ENCODE measurements at places on chromosomes 1 and 21.

DNA sequence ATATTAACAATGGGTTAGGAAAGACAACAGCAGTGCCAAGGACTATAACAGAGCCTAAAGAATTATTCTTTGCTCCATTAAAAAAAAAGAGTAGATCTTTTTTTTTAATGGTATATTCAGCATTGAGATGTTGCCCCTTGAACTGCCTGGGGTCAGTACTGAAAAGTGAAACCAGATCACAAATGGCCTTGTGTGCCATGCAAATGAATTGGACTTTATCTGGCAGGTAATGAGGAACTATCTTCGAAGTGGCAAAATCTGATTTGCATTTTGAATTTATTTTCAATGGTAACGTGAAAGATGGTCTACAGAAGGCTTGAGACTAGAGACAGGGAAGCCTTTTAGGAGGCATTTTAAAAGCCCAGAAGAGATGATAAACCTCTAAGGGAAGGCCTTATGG, 21.4 kb upstream of the PKN2 start:
- no peak for DNase-seq

- peak; percentile 37 for DNase-seq
These were observed 182.0 kb upstream of the C1orf87 start for GRCh38 chr1:60255565-60255964.

- no peak for DNase-seq
These were observed 4.7 kb upstream of the SPATA45 start for GRCh38 chr1:212852105-212852688.

- DNase-seq = no peak
These were observed 64.9 kb upstream of the ARTN start for GRCh38 chr1:43868741-43869067.

DNA sequence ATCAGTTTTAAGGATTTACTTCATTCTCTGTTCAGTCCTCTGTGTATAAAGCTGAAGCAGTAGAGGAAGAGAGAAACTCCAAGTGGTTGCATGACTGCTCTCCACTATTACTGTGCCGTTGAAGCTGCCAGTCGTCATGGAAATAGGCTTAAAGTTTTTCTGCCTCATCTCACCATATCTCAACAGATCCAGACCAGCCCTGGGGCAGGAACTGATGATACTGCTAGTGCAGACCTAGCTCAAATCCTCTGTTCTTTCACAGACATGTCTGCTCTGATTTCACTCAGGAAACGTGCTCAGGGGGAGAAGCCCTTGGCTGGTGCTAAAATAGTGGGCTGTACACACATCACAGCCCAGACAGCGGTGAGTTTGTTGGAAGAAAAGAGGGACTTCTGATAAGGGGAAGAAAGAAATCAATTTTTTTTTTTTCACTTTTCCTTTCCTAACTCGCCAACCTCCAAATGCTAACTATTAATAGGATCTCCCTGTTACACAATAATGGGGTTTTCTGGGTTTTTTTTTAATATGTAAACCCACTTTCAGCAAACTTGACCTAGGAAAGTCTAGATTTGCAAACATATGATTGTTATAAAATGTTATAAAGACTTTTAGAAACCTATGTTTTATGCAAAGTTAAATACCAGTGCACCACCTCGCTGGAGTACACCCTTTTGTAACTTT, 22.2 kb upstream of the STRIP1 start:
- DNase-seq = no peak

GRCh38 chr1:239237912-239238311, 148.5 kb upstream of the CHRM3 start:
- DNase-seq = no peak

- peak; percentile 18 for DNase-seq
These were observed 43.9 kb downstream of the FH start for GRCh38 chr1:241475671-241476070.

- no peak for DNase-seq
These were observed 319.2 kb downstream of the NTNG1 start for GRCh38 chr1:107460035-107460434.

- DNase-seq = peak; percentile 83
These were observed 1.4 kb downstream of the NUCKS1 start for GRCh38 chr1:205748403-205749233.

DNA sequence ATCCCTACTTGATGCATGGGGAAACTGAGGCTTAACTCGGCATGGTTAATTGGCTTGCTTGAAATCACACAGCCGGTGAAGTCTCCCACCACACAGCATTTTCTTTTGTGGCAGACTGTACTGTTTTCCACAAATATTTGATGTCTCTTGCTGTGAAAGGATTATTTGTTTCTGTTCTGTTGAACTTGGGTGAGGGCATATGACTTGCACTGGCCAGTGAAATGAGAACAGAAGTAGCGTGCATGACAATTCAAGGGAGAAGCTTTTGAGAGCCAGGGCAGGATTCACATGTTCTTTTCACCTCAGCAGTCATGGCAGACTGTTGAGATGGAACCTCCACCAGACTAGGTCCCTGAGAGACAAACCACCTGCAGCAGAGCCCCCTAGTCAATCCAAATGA, 11.7 kb upstream of the AK2 start:
- DNase-seq = no peak

GRCh38 chr1:218642033-218642948, 297.2 kb downstream of the TGFB2 start:
- no peak for DNase-seq

- DNase-seq = no peak
These were observed 1.1 kb downstream of the CR2 start for GRCh38 chr1:207455183-207455754.

DNA sequence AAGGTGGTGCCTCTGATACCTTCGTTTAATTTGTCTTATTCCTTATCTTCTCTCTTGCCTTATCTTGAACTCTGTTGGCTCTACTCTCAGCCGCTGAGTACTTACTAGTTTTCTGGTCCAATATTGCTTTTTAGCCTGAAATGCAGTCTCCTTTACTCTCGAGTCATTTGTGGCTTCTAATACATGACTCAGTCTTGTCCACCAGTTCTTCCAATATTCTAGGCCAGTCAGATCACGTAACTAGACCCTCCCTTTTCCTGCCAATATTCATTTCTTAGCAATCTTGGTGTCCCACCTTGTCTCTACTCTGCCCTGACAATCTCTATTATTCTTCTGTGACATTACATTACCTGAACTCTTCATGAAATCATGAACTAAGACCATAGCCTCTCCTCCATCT, 555.8 kb downstream of the DPYD start:
- DNase-seq = no peak

GRCh38 chr1:54777431-54777830, 13.1 kb upstream of the PARS2 start:
- no peak for DNase-seq

GRCh38 chr1:96934282-96934681, 212.7 kb downstream of the PTBP2 start:
- DNase-seq = no peak

GRCh38 chr1:111879081-111879480, 110.4 kb downstream of the KCND3 start:
- no peak for DNase-seq

DNA sequence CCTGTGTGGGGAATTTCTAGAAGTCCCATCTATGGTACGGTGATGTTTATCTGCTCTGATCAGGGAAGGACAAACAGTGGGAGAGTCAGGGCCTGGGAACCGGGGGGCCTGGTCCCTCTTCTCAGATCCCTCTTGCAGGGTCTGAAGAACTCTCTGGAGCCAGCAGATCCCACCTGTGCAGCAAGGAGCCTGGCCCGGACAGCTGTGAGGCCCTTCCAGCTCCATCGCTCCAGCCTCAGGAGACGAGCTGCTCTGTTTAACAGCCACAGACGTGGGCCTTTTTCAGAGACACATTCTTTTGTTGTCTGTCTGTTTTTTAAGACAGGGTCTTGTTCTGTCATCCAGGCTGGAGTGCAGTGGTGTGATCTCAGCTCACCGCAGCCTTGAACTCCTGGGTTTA, 14.5 kb downstream of the C1orf174 start:
- DNase-seq = no peak

GRCh38 chr1:55958498-55958897, 620.9 kb downstream of the PLPP3 start:
- no peak for DNase-seq

DNA sequence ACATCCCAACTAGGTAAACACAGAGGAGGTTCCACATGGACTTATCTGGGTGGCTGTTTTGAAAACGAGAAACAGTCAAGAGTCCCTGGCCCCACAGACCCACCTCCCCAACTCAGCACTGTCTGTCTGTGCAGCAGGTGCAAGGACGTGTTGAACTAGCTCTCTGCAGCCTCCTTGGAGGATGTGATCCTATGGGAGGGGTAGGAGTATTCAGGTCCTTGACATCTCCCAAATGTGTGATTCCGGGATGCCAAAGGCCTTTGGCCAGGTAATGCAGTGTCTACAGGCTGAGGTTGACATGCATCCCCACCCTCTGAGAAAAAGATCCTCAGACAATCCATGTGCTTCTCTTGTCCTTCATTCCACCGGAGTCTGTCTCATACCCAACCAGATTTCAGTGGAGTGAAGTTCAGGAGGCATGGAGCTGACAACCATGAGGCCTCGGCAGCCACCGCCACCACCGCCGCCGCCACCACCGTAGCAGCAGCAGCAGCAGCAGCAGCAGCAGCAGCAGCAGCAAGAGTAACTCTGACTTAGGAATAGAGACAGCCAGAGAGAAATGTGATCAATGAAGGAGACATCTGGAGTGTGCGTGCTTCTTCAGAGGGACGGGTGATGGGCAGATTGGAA, 151.6 kb upstream of the CAMK1G start:
- no peak for DNase-seq

- no peak for DNase-seq
These were observed 68.1 kb upstream of the IFFO2 start for GRCh38 chr1:19024532-19024931.

DNA sequence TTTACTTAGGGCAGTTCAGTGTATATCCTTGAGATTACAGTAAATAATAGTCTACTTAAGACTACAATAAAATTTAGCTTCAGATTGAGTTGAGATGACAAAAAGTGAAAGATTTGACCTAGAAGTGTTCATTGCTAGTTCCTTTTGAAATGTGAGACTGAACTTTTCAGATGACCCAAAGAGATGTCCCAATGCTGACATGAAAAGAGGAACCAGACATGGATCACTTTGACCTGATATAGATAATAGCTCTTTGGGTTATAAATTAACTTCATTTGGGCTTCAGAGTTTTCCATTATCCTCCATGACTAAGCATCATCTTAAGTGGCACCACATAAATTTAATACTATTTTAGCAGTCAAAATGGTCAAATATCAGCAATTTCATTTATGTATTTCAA, 25.7 kb upstream of the OR10J5 start:
- no peak for DNase-seq

Measured in RKO (cell line).